Central memory CD4-positive, alpha-beta T cell (primary cell): ENCODE measurements at places on chromosomes 1 and 21.

DNA sequence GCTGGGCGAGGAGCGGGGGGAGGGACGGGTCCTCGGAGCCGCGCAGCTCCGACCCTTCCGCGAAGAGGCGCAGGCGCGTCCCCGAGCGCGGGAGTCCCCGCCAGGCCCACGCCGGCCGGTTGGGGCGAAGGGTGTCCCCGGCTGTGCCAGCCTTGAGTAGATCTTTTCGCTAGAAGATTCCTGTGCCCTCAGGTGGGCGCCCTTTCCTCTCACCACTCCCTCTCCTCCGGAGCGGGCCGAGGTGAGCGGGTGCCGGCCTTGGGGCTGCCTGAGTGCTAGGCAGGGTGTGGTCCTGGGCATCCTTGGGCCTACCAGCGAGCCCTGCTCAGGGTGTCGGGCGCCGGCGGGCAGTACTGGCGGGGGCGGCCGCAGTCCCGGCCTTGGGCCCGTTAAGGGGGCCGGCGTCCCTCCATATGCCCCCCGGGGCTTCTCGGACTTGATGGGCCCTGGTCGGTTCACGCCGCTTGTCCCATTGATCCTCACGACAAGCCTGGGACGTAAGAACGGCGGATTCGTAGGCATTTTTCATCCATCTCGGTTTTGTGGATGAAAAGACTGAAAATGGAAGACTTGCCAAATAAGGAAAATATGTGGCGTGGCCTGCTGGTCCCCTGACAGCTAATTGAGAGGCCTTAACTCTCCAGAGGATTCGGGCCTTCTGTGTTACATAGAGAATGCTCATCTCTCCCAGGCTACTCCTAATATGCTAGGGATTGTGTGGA is 712 bp downstream of the DEGS1 start:
- peak; percentile 54 for DNase-seq

DNA sequence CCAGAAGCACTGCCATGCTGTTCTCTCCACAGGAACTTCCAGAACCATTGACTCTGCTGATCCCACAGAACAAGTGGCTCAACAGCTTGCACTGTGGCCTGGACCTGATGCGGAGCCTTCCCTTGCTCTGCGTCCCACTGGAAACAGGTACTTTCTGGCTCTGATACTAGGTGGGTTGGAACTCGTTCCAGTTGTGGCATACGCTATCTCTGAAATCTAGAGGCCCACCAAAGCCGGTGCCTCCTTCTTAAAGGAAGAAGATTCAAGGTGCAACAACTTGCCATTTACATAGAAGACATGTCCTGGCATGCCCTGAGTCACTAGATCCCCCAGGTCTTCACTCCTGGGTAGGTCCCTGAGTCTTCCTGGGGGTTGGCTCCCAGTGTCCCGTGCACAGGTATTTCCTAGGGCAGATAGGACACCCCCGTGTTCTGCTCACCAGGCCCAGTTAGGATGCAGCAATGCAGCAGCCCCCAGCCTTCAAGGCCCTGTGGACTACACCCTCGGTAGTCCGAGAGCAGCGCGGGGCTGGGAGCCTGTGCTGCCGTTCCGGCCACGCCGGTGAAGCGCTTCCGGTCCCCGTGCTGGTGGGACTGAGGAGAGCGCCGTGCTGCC is 10.8 kb upstream of the PCBP3 start:
- DNase-seq: no peak

DNA sequence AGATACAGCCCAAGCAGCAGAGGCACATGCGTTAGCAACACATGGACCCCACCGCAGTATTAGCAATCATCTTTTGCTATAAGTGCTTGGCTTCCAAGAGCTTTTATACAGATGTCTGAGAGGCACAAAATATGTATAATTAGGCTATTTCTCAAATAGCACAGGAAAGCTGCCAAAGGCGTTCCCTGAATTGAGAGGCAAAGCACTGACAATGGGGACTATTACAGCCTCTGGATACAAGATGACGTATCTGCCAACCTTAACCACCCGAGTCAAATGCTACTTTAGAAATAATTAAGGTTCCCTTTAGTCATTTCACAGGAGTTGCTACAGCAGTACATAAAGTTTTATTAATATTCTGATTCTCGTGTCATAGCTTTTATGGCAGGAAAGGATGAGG is 6.4 kb downstream of the STMN1 start:
- no peak for DNase-seq

GRCh38 chr1:18351735-18352134 is 129.0 kb upstream of the KLHDC7A start:
- no peak for DNase-seq

- DNase-seq: no peak
Observed at GRCh38 chr21:44585892-44586291, 5.5 kb upstream of the KRTAP10-5 start.

GRCh38 chr1:75630004-75630594 is 19.2 kb upstream of the SLC44A5 start:
- DNase-seq: no peak

GRCh38 chr1:13576926-13577325 is 6.7 kb upstream of the PDPN start:
- no peak for DNase-seq

DNA sequence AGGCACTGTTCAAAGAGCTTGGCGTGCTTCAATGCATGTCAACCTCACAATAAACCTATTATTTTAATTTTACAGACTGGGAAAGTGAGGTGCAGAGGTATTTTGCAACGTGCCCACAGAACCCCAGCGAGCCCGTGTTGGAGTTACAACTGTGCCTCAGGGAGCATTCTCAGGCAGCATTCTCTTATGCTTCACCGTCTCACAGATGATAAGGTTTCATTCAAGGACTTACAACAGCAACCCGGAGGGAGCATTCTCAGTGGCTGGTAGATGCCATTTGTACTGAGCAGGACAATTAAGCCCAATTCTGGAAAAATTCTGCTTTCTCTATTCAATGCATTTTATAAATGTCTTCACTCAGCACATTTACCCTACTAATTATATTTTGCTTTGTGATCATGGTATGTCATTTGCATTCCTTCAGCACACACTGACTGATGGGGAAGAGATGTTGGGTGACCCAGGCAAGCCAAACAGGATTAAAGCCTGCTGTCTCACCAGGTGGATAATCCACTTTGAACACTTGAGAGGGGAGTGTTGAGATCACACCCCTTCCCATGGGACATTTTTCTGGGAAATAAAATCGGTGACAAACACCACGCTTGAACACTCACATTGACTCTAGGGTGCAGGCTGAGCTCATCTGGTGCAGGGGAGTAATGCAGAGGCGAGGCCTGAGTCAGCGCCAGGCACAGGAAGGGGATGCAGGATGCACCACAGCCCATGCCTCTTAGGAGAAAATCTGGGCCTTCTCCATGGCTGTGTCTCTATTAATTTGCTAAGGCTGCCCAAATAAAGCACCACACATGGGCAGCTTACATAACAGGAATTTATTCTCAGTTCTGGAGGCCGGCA is 113.9 kb downstream of the CLIC6 start:
- DNase-seq: no peak

DNA sequence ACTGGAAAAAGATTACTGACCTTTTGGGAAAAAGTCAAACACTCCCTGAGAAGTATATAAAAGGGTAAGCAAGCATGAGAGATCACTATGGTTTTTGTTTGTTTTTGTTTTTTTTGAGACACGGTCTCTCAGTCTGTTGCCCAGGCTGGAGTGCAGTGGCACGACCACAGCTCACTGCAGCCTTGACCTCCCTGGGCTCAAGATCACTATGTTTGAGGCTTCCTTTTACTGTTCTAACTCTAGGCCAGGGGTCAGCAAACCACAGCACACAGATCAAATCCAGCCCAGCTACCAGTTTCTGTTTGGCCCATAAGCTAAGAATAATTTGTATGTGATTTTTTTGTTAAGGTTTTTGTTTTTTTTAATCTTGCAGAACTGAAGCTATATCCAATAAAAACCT is 25.7 kb downstream of the PSMB4 start:
- no peak for DNase-seq

GRCh38 chr1:53781654-53782053 is 42.7 kb upstream of the GLIS1 start:
- DNase-seq: no peak

GRCh38 chr1:98112626-98113025 is 191.8 kb upstream of the DPYD start:
- DNase-seq: no peak

- DNase-seq: no peak
Observed at GRCh38 chr21:42443181-42443785, 39.6 kb downstream of the UBASH3A start.

DNA sequence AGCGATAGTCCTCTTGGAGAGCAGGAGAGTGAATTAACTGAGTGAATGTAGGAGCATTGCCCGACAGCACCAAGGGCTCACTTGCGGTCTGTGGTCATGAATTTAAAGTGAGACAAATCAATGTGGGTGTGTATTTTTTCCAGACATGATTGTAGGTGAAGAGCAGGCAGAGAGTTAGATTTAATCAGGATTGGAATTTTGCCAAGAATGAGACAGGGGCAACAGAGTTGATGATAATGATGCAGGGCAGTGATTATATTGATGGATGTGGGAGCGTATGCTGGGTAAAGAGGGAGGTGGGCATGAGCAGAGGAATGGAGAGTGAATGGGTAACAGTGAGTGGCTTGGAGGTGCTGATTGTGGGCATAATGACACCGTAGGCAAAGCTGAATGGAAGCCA is 20.0 kb upstream of the SYT6 start:
- no peak for DNase-seq

- no peak for DNase-seq
Observed at GRCh38 chr1:167706931-167707877, 14.6 kb upstream of the MPZL1 start.

DNA sequence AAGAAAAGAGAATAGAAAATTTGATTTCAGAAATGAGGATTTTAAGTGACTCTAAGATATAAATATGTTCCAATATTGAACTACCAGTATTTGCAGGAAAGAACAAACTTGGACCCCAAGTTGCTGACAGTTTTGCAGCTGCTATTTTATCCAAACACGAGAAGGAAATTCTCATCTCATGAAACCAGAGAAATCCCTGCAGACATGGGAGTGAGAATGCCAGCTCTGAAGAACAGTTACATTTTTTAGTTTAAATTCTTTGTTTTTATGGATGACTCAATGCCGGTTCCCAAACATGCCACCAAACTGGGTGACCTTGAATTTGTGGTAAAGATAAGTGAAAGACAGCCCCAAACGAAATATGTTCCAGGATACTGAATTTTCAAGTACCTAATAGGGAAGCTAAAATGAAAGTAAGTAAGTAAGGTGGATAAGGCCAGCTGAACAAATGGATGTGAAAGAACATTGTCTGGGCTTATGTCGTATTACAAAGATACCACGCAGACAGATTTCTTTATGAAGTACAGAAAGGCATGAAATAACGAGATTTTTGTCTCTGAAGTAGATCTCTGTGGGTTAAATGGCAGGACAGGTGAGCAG is 19.9 kb downstream of the TLR5 start:
- no peak for DNase-seq

- no peak for DNase-seq
Observed at GRCh38 chr1:30172299-30172694, 551.1 kb downstream of the MATN1 start.

GRCh38 chr1:81590171-81590570 is 210.6 kb upstream of the ADGRL2 start:
- DNase-seq: no peak

DNA sequence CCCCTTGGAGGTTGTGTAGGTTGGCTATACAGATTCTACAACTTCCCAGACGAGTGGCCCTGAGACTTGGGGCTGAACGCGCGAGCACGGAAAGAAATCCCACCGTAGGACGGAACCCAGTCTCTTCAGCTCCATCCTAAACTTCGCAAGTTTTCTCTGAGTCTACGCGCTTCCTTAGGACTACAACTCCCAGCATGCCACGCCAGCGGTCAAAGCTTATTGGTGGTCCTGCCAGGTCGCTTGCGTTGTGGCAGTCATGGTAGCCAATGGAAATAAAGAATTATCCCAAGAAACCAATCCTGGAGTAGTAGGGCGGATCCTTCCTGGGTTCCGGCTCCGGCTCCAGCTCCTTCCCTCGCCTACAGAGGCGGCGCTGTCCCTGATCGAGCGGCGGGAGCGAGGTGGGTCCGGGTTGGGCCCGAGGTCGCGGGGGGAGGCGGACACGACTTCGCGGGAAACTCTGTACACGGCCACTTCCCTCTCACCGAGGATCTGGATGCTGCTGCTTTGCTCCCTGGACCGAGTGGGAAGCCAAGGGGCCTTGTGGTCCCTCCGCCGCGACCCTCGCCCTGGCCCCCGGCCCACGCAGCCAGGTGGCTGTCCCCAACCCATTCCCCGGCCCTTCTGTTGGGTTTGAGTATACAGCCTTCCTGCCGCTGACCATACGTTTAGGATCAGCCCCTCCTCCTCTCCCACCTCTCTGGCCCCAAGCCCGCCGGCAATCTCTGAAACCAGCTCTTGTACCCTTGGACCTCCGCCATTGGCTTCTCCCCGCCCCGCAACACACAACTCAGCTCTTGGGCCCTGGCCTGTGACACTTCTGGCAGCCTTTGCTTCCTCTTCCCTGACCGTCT is at the start of gene ZNF691:
ZNF691 (plus strand) TSS at position 357 of the 854 bp plus-strand sequence. CDS start 3,046 bp downstream, outside the sequence.
- peak; percentile 90 for DNase-seq

- DNase-seq: no peak
Observed at GRCh38 chr1:29648798-29649188, 412.5 kb downstream of the PTPRU start.

GRCh38 chr1:219397511-219397910 is 215.4 kb downstream of the ZC3H11B start:
- DNase-seq: no peak

DNA sequence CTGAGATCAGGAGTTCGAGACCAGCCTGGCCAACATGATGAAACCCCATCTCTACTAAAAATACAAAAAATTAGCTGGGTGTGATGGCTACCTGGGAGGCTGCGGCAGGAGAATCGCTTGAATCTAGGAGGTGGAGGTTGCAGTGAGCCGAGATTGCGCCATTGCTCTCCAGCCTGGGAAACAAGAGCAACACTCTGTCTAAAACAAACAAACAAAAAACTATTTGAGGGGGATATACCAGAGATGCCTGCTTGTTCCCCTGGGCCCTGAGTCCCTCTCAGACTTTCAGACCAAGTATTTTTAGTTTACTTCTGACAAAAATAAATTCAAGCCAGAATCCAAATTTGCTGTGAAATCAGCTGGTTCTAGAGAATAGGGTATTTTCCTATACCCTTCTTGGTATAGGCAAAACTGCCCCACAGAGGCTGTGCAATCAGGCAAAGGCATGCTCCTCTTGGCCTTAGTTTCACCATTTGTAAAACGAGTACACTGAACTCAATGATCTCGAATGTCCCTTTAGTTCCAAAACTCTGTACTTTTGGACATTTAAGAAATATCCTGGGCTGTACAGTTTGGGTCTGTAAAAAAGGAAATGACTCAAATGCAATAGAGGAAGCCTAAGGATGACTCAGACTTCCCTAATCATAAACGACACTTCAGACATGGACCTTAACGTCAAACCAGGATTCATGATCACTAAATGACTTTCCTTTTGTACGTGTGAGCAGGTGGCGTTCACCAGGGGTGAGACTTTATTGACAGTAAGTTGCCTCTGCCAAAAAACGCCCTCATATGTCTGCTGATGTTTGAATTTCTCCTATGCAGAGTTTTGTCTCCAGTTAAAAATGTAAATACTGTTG is 16.1 kb downstream of the ENSA start:
- DNase-seq: peak; percentile 44

GRCh38 chr1:163706915-163707314 is 385.2 kb downstream of the NUF2 start:
- DNase-seq: no peak

- DNase-seq: no peak
Observed at GRCh38 chr1:186575348-186575747, 104.9 kb downstream of the PTGS2 start.

- no peak for DNase-seq
Observed at GRCh38 chr1:18396247-18396980, 84.3 kb upstream of the KLHDC7A start.
